Breast epithelium (tissue), 4 donors: ENCODE measurements at places on chromosomes 6 and 20. TPM values are rescaled to one million over a fixed set of nuclear protein-coding genes. Genes with fewer than 3 reads are reported as not detected.

The ETV7 gene
- 0.98 TPM for total RNA-seq

The CARMIL1 gene
- 33.5 TPM for total RNA-seq

The VSX1 gene
- not detected for total RNA-seq

The TAF4 gene
- total RNA-seq, result 12.7 TPM

The LRP11 gene
- 44.9 TPM for total RNA-seq

The CCN6 gene
- total RNA-seq, result not detected

The ZNF311 gene
- total RNA-seq, result 0.96 TPM

The NKAPL gene
- 1.6 TPM for total RNA-seq
